ENCODE measurements at places on chromosomes 1 and 21.

- DNase-seq, result no peak
These were observed 94.7 kb upstream of the SMYD2 start for GRCh38 chr1:214186103-214186824.

GRCh38 chr21:26965040-26965906 lies 1.6 kb downstream of the ADAMTS5 start:
- no peak for DNase-seq

DNA sequence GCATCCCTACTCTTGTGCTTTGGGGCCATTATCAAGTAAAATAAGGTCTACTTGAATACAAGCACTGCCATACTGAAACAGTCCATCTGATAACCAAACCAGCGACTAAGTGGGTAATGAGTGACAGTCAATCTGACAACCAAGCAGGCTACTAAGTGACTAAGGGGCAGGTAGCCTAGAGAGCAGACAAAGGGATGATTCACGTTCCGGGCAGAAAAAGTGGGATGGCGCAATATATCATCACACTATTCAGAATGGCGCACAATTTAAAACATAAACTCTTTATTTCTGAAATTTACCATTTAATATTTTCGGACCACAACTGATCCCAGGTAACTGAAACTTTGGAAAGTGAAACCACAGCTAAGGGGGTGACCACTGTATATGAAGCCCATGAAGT lies 17.7 kb downstream of the NGF start:
- no peak for DNase-seq

DNA sequence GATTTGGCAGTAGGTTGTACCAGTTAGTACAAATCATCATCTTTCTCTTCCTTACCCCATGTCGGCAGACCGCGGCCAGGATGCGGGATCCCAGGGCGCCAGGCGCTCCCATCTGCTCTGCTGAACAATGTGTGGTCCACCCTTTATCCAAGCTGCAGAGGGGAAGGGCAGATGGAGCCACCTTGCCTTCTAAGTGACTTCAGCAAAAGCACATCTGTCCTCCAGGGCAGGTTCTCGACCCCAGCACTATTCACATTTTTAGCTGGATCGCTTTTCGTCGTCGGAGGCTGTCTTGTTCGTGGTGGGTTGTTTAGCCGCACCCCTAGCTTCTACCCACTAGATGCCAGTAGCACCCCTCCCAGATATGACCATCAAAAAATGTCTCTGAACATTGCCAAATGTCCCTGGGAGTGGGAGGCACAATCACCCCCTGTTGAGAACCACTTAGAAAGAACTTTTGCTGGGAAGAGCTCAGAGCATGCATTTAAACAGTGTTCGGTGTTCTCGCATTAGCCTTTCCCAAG lies 58.1 kb upstream of the SIM2 start:
- no peak for DNase-seq

DNA sequence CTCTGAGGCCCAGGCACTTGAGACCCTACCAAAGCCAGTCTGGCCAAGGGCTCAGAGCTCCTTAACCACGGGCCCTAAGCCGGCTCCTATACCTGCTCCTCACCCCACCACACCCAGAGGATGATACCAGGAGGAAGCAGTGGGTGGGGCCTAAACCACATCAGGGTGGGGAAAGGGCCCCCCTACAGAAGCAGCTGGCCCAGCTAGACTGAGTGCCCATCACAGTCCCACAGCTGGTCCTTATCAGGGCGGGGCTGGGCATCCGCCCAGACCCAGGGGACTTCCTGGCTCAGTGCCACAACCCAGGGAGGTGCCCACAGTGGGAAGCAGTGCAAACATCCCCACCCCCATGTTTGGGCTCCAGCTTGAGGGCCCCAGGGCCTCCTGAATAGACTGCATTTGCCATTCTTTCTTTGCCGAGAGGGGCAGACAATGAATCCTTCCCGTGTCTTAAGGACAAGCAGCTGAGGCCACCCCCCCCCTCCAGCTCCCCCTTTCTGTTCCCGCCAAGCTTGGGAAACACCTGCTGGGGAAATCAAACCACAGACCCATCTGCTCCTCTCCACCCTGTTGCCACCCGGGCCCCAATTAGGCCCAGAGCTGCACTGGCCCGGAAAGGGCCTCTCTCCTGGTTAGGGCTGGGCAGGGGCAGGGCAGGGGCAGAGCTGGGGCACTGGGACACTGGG lies 6.2 kb downstream of the E2F2 start:
- DNase-seq, result no peak

DNA sequence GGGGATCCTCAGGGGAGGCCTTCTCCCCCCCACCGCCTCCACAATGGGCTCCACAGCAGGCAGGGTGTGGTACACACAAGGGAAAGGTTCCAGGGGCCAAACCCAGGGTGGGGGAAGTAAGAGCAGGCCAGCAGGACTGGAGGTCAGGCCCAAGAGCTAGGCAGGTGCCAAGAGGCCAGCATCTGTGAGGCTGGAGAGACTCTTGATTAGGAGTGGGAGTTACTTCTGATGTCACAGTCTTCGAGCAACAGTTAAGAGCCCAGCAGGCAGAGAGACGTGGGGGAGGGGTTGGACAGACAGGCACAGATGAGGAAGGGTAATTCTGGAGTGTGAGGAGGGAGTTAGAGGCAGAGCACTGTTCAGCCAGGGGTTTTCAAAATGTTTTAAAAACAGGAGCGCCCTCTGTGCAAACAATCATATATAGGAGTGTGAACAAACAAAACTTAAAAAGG lies 55.8 kb downstream of the SLC9A1 start:
- no peak for DNase-seq

DNA sequence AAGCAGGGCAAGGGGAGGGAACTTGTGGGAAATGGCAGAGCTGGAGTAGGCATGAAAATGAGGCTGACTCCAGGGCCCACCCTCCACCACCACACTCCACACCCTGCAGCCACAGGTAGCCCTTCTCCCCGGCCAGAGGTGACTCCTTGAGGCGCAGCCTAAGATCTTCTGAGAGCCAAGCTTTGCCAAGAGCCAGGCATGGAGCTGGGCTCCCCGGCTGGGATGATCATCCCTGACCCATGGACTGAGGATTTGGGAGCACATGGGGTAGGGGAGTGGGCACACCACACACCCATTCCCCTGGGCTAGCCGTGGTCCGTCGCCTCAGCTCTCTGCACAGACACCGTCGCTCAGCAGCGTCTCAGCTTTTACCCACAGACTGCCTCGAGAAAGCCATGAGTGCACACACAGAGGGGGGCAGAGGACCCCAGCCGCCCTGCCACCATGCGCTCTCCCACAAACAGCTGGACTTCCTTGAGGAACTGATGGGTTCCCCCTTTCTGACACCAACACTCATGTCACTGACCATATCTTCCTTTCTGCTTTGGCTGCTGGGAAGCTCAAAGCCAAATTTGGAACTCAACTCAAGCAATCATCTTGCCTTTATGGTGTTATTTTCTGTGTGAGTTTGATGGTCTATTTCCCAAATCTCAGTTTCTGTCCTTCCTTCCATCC lies 123.6 kb upstream of the RUNX3 start:
- no peak for DNase-seq

DNA sequence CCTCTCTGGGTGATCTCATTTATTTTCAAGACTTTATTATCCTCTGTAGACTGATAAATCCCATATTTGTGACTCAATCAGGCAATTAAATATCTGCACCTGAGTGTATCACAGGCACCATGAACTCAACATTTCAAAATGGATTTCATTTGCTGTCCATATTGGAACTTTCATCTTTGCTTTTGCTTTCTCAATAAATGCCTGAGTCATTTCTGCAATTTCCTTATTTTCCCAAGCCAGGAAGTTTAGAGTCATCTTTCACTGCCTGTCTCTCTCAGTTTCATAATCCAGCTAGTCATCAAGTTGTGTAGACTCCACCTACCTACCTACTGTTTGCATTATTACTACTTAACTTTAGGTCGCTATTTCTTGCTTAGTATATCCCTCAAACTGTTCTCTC lies 540.9 kb downstream of the LMO4 start:
- DNase-seq, result no peak

- no peak for DNase-seq
These were observed 80.4 kb upstream of the ADAMTS5 start for GRCh38 chr21:27047283-27047657.

Data from memory B cell (primary cell).